Epithelial cell of esophagus (primary cell): ENCODE measurements at places on chromosomes 1 and 21.

- DNase-seq = no peak
Measured at GRCh38 chr21:17295997-17296396, 216.8 kb upstream of the CXADR start.

DNA sequence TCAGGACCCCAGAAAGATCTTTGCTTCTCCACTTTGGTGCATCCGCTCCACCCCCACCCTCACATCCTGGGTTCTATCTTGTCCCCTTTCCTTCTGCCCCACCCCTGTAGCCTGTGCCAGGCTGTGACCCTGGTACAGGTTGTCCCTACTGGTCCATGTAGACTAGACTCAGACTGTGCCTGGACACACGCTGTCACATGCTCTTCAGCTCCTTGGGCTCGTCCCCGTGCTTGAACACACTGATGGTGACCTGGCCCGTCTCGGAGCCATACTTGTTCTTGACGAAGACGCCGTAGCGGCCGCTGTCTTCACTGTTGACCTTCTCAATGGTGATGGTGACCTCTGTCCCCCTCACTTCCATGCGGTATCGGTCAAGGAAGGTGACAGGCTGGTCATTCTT is 54.8 kb downstream of the MYOM3 start:
- DNase-seq = no peak

GRCh38 chr1:16351994-16352841 is at the start of gene FBXO42:
Gene FBXO42 (minus strand): TSS chr1:16352480. CDS start chr1:16315418, 37,062 bp downstream.
- DNase-seq = peak; percentile 93

DNA sequence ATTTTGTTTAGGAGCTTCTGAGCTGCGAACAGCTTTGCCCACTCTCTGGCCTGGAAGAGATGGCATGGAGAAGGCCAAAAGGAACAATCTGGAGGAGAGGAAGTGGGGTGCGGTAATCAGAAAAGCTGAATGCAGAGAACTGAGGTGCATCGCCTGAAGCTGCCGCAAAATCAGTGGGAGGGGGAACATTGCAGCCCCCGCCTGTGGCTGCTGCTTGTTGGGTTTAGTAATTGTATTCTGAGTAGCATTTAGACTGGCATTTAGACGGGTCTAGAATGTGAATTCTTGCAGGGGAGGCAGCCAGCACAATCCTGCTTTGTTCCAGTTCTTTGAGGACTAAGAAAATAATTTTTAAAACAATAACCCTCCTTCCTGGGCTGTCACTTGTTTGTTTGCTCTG is 25.4 kb downstream of the NFASC start:
- DNase-seq = no peak

GRCh38 chr1:208159555-208160258 is 84.5 kb downstream of the PLXNA2 start:
- DNase-seq = no peak

DNA sequence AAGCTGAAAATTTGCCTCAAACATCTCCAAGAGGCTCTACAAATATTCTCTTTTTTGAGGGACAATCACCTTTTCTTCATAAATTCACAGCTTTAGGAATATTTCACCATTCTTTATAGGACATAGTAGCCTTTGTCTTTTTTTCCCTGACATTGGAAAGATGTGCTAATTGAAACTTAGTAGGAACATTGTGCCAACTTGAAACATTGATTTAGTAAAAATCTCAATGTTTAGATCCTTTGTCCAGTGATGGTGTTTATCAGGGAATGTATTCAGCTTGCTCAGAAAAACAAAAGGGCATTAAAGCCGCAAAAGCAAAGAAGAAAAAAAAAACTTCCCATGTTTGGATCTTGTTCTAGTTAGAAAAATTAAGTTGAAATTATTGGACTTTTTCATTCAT is 52.1 kb downstream of the DPT start:
- no peak for DNase-seq

DNA sequence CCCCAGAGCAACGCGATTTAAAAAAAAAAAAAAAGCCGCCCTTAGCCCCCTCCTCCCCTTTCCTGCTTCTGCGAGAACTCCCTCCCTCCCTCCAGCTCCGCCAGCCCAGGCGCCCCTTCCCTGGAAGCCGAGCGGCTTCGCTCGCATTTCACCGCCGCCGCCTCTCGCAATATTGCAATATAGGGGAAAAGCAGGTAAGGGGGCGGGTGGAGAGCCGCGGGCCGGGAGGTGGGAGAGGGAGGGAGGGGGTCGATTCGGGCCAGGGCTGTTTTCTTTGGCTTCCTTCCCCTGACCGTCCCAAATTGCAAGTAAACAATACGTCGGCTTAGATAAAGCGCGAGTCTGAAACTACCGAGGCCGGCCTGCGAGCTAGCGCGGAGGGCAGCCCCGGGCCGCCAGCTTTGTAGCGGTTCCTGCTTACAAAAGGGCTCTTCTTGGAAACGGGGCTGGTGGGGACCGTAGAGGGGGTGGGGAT is 408 bp downstream of the LMO4 start:
- peak; percentile 49 for DNase-seq

DNA sequence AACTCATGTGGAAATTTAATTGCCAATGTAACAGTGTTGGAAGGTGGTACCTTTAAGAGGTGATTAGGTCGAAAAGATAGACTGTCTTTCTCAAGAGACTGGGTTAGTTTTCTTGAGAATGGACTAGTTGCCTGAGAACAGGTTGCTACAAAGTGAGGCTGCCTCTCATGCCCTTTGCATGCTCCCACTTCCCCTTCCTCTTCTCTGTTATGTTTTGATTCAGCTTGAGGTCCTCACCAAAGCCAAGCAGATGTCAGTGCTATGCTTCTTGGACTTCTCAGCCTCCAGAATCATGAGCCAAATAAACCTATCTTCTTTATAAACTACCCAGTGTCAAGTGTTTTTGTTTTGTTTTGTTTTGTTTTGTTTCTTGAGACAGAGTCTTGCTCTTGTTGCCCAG is 187.0 kb upstream of the RUNX1 start:
- no peak for DNase-seq

- peak; percentile 84 for DNase-seq
Measured at GRCh38 chr21:45447821-45448220, 42.9 kb downstream of the COL18A1 start.

DNA sequence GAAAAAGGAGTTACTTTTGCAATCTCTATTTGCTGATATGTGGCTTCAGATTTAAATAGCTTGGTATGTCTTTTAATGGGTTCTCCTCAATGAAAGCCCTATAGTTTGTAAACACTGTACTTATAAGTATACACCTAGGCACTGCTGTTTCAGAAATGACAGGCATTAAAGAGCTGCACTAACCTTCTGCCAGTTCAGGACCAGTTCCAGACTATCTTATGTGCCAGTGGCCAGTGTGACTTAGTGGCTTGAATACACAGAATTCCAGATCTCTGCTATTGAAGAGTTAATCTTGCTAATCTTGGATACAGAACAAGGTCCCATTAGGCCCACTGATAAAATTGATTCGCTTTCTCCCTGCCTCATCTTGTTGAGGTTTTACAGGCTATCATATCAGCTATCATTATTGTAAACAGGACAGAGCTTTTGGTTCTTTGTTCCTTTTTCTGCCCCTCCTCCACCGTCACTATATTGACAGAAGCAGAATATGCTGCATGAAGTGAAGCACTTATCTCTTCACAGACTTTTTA is 337.5 kb downstream of the LRRIQ3 start:
- DNase-seq = no peak

- DNase-seq = no peak
Measured at GRCh38 chr1:229209386-229209785, 61.5 kb upstream of the RAB4A start.

DNA sequence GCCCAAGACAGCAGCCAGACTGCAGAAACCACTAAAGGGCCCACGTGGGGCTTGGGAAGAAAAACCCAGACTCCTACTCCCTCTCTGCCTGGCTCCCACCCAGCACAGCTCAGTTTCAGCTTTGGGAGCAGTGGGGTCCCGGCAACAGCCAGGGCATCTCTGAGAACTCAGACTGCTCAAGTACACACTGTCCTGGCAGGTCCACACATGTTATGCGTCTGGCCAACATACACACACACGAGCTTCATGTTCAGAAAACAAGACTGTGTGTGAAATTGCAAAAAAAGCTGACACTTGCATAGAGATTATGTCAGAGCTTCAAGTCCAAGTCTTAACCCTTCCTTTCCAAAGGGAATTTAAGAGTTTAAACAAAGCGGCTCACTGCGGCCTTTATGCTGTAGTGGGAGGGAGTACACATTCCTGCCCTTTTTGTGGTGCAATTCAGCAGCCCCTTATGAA is 136.6 kb upstream of the CD34 start:
- peak; percentile 86 for DNase-seq

DNA sequence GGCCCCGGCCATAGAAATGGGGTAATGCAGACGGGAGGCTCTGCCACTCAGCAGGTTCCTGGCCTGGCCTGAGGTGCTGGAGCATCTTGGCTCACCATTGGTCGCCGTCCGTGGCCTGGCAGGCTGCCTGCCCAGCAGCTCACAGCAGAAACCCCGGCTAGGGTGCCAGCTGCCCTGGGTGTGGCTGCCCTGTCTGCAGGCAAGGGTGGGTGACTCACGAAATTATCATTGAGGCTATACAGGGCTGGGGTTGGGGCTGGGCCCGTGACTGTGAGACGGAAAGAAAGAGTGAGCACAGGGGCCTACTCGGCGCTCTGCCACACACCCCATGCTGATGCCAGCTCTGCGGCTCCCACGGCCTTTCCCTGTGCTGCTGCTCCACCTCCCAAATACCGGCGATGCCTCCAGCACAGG is 8.0 kb upstream of the PKP1 start:
- peak; percentile 98 for DNase-seq

DNA sequence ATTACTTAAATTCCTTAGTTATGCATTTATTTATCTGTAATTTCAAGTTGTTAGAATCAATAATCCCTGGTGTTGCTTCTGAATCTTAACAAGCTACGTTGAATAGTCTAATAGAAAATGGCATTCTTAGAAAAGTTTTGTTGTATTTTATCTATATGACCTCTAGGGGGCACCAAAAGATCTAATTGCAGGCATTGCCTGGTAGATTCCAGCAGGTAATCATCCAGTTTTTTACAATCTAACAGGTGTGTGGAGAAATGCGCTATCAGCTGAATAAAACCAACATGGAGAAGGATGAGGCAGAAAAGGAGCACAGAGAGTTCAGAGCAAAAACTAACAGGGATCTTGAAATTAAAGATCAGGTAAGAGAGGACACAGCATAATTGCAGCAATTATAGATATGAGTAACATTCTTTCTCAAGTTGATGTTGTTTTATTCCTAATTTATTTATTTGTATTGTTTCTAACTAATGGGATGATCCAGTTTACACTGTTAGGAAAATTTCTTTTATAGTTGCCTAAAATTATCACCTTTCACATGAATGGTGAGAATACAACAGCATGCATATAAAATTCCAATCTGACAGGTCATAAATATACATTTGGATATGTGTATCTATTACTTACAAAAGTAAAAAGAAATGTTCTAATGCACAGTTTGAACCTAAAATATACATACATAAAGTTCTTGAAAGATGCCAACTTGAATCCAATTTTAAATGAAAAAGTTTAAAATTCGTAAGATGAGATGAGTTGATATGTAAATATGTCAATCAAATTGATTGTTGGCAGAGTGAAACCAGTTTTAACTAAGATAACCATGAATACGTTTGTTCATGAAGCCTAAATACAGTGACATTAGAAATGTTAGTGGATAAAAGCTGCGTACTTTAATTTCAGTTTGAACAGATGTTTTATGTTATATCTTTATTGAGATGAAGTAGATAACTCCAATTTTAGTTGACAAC is 88.4 kb downstream of the SDCCAG8 start:
- peak; percentile 60 for DNase-seq

- peak; percentile 64 for DNase-seq
Measured at GRCh38 chr1:109111386-109112055, 2.4 kb upstream of the ELAPOR1 start.

DNA sequence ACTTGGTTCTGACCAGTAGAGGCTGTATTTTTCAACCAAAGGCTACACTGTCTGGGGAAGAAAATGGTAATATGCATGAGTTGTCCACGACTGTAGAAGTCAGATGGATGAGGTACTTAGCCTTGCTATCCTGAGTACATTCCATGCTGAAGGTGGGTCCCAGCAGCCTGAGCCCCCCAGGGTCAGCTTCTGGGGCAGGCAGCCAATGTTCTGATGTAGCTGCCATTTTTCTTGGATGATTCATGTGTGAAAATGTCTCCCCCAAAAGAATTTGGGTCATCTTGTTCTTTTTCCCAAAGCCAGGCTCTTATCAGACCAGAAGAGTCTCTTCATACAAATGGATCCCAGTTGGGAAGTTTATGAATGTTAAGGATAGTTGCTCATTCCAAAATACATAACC is 172.2 kb upstream of the UBE2U start:
- no peak for DNase-seq

GRCh38 chr1:56824938-56825337 is 5.7 kb upstream of the FYB2 start:
- DNase-seq = no peak

DNA sequence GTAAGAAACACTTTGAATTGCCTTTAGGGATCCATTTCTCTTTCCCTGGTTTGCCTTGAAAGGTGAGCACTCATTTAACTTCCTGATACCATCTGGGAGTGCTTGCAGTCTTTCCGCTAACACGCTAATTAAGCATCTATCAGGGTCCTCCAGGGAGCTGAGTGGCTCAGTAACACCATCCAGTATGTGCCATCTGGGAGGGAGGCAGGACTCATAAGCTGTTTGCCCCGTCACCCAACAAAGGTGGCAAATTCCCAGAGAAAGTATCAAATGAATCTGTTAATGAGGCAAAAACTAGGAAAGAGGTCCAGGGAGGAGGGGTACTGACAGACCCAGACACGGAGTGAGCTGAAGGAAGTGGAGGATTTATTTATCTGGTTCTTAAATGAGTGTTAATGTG is 430.9 kb downstream of the HLX start:
- DNase-seq = no peak

GRCh38 chr1:219289171-219289570 is 115.5 kb downstream of the LYPLAL1 start:
- no peak for DNase-seq

DNA sequence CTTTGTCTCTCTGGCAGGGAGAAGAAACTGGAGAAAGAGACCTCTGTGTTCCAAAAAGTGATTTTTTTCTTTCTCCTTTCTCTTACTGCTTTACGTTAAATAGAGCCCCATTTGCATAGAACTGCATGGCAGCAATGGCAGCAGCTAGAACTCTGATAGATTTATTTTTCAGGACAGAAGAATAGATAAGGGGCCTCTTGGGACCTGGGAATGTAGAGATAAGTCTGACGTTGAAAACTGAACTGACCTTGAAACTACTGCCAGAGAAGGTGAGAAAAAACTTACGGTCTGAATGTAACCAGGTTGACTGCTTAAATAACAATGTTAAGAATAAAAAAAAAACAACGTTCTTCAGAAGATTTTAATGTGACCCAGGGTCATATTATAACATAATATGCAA is 25.4 kb upstream of the B3GALT5 start:
- DNase-seq = no peak

GRCh38 chr1:33180226-33180910 is 1.5 kb downstream of the TRIM62 start:
- no peak for DNase-seq

- no peak for DNase-seq
Measured at GRCh38 chr1:244057474-244058385, 6.6 kb downstream of the ZBTB18 start.

GRCh38 chr1:14167884-14168283 is 430.6 kb upstream of the KAZN start:
- no peak for DNase-seq

- peak; percentile 21 for DNase-seq
Measured at GRCh38 chr1:29712284-29712651, 475.9 kb downstream of the PTPRU start.
